ENCODE measurements at places on chromosomes 6 and 20.

GRCh38 chr20:19973961-19974629 lies 43.1 kb upstream of the NAA20 start:
- peak; percentile 66 for DNase-seq

GRCh38 chr6:46626228-46626909 lies 26.2 kb downstream of the CYP39A1 start:
- DNase-seq, result peak; percentile 71

DNA sequence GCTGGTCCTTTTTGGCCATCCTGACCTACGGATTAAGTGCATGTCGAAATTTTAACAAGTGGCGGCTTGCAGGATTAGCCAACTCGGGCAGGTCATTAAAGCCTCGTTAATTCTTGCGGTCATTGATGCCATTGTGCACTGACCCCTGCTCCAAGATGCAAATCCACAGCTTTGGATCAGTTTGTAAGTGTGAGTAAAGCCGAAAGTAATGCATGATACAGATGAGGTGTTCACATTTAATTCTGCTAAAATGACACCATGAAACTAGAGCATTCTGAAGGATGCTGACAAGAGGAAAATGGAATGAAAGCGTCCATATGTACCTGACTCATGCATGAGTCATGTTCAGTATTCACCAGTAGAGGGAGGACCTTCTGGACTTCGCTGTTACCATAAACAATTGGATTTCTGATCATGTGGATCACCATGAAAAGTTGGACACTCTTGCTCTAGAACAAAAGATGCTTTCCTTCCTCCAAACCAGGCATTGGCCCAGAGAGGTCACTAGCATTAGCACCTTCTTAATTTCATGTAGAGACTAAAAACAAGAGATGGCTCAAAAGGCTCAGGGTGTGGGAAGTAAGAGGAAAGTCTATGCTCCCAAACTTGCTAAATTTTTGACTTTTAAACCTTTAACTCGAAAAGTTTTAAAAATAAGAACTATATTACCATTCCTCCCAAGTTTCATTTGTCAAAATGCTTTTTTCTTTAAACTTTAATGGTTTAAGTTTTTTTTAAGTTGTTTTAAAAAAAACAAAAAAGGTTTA lies 48.0 kb downstream of the MUC22 start:
- peak; percentile 57 for DNase-seq

DNA sequence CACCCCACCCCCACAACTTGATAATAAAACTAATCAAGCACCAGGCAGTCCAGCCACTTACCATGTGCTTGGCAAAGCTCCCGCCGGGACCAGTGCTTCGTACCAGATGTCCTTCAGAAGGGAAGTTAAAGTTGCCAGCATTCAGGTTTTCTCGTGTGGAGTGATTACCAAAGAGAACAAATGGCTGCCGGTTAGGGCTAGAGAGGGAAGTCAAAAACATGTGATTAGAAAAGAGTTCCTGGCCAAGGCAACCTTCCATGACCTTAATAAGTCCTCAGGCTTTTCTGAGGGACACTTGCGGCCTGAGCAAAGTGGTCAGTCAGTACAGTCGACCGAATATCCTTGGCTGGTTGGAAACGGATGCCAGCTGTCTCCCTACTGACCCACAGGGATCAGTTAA lies 67.0 kb downstream of the DNAAF9 start:
- peak; percentile 37 for DNase-seq

- no peak for DNase-seq
Measured at GRCh38 chr6:85594197-85594930, 706 bp upstream of the SNX14 start.

DNA sequence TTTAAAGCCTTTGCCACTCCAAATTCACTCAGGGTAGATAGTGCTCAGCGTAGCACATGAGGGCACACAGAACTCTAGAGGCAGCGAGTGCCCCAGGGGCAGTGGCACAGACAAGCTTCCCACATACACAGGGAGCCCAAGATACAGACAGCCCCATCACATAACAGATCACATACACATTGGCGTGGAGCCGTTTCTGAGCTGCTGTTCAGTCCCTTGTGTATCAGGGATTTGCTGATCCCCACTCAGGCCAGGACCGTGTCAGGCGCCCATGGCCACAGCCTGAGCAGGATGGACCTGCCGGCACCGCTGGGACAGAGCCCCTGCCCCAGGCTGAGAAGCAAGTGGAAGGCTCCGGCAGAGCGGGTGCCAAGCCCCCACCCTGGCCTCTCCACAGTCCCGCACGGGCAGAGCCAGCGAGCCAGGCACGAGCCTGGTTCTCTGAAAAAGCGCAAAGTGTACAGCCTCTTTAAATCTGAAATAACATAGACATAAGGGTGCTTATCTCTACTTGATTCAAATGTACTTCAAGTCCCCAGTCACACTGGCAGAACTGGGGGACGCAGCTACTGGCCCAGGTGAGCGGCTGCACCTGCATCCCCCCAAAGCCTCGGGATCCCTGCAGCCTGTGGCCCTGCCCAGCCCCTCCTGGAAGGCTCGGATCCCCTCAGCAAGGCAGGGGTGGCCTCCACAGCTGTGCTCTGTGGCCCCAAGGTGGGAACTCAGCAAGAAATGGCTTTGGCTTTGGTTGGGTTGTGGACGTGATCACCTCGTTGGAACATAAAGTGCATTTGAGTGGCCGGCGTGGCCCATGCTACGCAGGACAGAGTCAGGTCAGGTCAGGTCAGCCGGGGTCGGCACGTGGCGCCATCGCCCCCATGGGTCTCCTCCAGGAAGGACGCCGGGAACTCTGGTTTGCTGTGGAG lies 231.3 kb downstream of the ERMARD start:
- DNase-seq, result no peak

GRCh38 chr6:152815230-152815872 lies 64.8 kb downstream of the VIP start:
- DNase-seq, result no peak

DNA sequence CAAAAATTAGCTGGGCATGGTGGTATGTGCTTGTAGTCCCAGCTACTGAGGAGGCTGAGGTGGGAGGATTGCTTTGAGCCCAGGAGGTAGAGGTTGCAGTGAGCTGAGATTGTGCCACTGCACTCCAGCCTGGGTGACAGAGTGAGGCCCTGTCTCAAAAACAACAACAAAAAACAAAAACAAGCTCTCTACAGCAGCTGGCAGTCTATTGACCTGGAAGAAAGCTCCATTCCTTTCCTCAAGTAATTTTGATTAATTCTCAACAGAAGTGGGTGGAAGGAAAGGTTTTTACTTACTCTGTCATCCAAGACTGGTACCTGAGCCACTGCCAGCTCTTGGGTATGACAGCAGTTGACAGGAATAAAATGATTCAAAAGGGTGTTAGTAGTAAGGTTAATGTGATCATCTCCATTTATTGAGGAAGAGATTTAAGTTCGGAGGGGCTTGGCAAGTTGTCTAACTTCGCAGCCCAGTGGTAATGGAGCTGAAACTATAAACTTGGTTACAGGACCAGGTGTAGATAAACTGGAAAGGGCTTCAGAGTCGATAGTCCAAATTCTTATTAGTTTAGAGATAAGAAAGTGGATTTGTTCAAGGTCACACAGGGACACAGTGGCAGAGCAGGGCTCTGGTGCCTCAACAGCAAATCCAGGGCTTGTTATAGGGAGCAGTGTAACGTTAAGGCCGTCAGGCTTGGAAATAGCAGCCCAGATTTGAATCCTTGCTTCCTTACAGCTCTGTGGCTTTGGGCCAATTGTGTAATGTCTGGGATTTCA lies 14.8 kb downstream of the SRSF3 start:
- no peak for DNase-seq

- peak; percentile 59 for DNase-seq
Measured at GRCh38 chr20:856361-856775, 22.9 kb downstream of the FAM110A start.

DNA sequence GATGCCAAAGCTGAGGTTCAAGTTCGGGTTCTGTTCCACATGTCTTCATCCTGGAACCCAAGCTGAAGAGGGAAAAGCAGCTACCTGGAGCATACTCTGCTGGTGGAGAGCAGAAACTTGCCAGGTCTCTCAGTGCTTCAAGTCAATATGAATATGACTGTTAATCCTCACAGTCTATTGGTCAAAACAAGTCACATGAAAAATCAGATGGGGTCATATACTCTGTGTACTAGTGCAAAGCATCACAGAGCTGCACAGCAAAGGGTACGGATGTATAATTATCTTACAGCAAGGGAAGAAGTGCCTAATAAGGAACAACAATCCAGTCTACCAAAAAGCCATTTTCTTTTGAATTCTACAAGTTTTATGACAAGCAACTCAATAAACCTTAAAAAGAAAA lies 11.6 kb downstream of the NCOA7 start:
- no peak for DNase-seq

DNA sequence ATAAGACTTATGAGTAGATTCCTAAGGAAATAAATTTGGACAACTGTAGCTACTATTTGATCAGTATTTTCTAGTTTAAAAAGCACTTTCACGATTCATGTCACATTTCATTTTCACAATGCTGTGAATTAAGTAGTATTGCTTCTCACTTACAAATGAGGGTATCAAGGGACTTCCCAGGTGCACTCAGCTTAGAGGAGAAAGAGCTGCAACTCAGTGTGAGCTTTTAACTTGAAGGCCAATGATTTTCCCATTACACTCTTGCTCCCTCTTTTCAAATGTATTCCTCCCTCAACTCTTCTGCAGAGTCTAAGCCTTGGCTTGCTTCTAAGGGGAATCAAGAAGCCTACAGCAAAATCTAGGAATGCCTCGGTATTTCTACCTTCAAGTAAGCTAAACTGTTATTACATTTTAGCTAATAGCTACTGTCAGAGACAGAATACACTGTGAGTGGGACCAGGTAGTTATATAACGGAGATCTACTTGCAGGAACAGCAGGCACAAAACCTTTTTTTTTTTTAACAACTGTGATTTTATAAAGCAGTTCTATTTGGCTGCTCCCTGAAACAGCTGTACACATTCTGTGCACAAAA lies 339.0 kb downstream of the SYNE1 start:
- no peak for DNase-seq

GRCh38 chr6:48764286-48765044 lies 653.5 kb upstream of the PTCHD4 start:
- DNase-seq, result no peak

- no peak for DNase-seq
Measured at GRCh38 chr6:45997875-45998506, 17.7 kb downstream of the CLIC5 start.

DNA sequence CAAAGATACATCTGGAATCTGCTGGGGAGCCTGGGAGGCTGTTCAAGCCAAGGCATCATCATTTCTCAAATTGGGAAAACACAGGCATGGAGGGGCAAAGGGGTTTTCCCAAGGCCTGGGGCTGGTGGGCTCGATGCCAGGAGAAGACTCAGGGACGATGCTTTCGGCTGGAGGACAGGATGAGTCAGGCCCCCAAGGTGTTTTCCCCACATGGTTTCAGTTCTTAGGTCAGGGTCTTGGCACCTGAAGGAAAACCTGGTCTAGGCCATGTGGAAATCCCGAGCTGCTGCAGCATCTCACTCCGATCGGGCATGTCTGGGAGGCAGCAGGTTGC lies 348.1 kb downstream of the CDC5L start:
- DNase-seq, result no peak

DNA sequence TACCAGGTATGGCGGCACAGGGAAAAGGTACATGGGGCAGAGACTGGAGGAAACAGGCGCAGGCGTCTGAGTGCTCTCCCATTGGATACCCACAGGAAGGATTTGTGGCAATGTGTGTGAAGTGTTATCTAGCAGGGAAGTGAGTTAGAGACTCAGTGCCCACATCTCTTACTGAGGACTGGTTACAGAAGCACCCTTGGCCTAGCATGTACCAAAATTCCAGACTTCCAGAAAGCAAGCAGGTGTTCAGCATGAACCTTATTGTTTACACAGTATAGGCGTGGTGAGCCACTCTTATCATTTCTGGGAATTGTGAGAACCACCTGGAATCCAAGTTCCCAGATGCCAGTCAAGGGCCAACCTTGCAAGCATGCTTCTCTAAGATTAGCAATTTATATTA lies 14.2 kb downstream of the MANBAL start:
- no peak for DNase-seq

DNA sequence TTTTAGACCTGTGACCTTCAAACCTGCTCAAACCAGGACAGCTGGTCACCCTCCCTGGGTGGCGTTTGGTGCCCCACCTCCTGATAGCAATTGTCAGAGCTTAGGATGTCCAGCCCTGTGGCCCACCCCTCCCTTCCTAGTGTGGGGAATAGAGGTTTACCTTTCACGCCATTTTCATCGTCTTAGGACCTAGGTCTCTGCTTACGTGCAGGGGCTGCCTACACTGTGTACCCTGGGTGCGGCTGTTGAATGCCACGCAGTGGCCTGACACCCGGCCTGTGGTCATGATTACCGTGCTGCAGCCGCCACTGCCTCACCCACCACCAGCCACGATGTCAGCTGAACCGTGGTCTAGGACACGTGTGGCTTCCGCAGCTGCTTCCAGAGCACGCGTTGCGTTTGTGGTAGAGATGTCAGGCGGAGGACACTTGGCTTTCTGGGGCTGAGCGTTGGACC lies 157.3 kb downstream of the DTNBP1 start:
- DNase-seq, result no peak

GRCh38 chr20:8133851-8134451 lies 1.9 kb downstream of the PLCB1 start:
- DNase-seq, result no peak

DNA sequence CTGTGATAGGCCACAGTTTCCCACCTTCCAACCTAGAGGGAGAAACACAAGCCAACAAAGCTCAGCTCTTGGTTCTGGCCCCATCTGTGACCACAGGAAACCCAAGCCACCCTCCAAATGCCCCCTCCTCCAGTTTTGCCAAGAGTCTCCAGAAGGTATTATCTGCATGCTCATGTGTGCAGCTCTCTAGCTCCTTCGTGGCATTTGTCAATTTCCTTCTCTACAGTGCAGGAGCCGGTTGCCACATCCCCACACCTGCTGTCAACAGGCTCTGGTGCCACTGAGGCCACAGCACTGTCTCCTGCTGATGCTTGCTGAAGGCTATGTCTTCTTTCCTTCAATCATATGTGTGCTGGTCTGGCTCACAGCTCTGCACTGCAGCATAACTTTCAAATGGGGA lies 177.2 kb downstream of the CLIC5 start:
- DNase-seq, result peak; percentile 59

- no peak for DNase-seq
Measured at GRCh38 chr6:117601811-117602150, 530 bp downstream of the GOPC start.

GRCh38 chr20:25178563-25179438 lies 16.7 kb upstream of the ENTPD6 start:
- DNase-seq, result peak; percentile 73

Measured in hematopoietic multipotent progenitor cell treated with erythropoietin and hydrocortisone succinate and interleukin-3 and kit ligand, for 4 days (in vitro differentiated cells).